ENCODE measurements at places on chromosomes 7 and 10. TPM values are rescaled to one million over a fixed set of nuclear protein-coding genes. Genes with fewer than 3 reads are reported as not detected.

- DNase-seq: no peak
Measured at GRCh38 chr10:59524348-59524747, 162.0 kb upstream of the FAM13C start.

GRCh38 chr10:70578371-70578947, 24.1 kb downstream of the PRF1 start:
- peak; percentile 78 for DNase-seq

DNA sequence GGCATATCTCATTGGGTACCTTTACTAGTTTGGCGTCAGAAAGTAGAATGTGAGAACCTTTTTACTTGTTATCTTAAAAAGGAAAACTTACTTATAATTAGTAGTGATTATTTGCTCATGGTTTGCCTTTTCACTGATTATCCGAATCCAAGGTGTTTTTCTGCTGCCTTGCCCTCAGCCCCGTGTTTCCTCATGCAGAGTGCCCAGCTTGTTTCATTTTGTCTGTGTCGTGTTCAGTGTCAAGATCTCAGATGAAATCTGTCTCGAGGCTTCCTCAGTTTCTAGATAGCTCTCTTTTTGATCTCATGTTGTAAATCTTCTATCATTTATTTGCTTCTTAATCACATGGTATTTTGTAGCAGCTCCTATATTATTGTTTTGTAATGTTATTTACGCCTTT, 30.1 kb downstream of the RPA3 start:
- DNase-seq: no peak

DNA sequence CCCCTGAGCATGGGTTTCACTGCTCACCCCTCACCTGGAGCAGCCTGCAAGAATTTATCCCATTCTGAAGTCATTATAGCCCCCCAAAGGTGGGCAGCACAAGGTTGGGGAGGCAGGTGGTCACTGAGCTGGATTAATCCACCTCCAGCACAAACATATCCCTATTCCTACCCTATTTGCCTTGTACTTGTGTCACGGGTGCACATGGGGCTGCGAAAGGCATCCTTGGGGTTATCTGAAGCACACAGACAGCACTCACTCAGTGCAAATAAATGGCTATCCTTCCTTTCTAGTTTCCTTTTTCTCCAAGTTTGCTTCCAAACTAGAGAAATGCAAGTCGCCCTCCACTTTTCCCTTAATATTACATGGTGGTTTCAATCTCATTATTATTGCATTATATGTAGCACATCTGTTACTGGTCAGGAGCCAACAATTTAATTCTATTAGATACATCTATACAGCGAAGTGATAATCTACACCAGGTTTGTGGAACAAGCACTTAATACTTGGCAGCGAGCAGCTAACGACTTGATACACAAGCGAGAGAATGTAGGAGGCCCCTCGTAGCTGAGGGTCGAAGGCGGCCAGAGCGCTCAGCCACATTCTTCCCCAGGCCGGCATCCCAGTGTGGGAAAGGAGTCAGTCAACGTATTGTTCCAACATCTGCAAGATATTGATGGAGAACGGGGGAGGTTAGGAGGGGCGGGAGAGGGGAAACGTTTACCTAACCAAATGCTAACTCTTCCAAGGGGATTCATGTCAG, 121.3 kb upstream of the HABP2 start:
- no peak for DNase-seq

GRCh38 chr7:129741743-129742213, 130.3 kb downstream of the NRF1 start:
- no peak for DNase-seq

DNA sequence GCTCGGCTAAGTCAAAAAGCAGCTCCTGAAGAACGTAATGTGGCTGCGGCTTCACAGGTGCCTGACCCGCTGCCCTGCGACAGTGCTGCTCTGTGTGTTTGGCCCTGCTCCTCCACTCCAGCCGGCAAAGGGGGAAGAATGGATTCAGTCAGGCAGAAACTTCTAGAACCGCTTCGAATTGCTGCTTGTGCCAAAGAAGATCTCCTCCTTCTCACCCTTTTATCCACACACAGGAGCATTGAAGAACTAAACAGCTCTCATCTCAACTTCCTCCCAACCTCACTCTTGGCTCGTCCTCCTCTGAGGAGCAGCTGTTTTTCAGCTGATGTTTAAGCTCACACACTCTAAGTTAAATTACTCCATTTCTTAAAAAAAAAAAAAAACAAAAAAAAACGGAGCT, 651.4 kb downstream of the INHBA start:
- DNase-seq: no peak

DNA sequence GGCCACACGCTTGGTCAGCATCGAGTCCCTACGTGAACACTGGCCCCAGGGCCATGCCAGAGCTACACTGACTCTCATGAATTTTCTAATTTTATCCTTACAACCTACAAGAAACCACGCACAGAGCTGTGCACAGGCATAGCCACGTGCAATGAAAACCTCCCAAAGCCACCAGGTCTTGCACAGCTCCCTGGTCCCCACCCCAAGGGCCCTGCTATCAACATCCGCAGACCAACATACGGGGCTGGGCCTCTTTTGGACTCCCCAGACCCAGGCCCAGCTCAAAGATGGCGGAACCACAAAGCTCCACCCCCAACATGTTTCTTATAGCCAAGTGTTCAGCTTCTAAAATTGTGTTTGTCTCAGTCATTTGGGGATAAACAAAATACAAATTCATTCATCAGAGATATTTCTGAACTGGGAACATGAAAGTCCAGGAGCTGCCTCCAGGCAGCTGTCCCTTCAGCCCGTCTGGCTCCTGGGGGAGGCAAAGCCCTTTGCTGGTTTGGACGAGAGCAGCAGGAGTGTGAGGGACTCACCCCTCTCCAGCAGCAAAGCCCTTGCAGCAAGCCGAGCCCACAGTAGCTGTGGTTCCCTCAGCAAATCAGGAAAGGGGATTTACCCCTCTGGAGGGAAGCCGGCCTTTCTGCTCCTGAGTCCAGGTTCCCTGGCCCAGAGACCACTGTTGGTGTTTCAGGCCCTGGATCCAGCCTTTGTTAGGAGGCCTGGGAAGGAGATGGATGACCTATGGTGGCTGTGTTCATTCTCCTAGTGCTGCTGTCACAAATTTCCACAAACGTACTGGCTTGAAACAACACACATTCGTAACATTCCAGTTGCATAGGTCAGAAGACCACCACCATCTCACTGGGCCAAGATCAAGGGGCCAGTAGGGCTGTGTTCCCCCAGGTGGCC, 75.1 kb downstream of the OAT start:
- no peak for DNase-seq

GRCh38 chr7:23474829-23475575, 4.7 kb upstream of the IGF2BP3 start:
- DNase-seq: no peak

DNA sequence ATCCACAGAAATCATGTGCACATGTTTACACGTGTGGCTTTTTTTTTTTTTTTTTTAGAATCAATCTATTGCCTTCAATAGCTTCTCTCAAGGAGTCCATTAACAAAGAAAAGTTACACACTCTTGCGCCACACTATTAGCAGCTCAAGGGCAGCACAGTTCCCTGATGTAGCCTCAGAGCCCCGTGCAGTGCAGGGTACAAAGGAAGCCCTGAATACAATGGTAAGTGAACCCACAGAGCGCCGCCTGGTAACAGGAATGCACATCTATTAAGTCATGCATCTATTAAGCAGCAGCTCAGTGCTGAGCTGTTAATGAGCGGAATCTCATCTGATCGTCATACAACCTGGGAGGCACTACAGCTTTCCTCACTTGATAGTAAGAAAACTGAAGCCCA, 113.7 kb upstream of the PDLIM1 start:
- DNase-seq: no peak

The STEAP1B gene
- total RNA-seq: 0.33 TPM

The ANTXRL gene
- not detected for total RNA-seq

The TTYH3 gene
- total RNA-seq: 10.2 TPM

The PYROXD2 gene
- 18.7 TPM for total RNA-seq
